ENCODE measurements at places on chromosomes 5 and 9.

GRCh38 chr9:108300306-108301287 is 555.2 kb downstream of the ACTL7B start:
- peak; percentile 34 for DNase-seq

DNA sequence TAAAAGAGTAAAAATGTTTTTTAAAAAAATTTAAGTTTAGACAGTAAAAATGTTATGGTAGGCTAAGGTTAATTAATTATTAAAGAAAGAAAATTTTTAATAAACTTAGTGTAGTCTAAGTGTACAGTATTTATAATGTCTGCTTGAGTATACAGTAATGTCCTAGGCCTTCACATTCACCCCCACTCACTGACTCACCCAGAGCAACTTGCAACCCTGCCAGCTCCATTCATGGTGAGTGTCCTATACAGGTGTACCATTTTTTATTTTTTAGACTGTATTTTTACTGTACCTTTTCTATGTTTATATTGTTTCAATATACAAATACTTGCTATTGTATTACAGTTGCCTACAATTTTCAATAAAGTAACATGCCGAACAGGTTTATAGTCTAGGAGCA is 234.1 kb downstream of the AUH start:
- DNase-seq, result no peak

GRCh38 chr9:37390759-37391158 is 31.7 kb upstream of the GRHPR start:
- peak; percentile 63 for DNase-seq

DNA sequence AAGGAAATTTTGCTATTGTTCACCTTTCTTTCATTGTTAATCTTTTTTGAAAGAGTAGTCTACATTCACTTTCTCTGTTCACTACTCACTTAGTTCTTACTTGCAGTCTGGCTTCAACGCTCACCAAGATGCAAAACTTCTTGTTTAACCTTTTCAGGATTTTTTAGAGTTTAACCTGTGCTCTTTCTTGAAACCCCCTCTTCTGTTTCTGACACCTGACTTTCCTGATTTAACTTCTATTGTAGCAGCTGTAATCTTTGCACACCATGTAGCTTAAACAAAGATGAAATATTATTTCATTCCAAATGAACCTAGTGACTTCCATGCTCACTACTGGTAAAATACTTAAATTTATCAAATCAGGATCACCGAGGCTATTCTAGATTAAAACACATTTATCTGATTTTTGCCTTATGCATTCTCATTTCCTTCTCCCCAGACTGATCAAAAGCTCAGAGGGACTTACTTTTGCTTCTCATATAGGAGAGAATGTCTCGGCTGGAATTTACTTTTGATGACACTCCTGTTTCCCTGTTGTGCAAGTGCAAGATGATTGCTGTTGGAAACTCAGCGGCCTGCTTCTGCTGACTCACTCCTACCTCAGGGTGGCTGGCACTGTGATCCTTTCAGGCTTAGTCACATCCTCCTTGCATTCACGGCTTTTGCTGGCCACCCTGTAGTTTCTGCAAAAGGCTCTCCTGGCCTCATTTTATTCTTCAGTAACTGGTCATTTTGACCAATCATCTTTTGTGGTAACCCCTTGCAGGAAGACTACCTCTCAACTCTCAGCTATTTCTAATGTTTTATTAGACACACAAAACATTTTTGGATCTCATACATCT is 109.3 kb upstream of the IFNE start:
- no peak for DNase-seq

DNA sequence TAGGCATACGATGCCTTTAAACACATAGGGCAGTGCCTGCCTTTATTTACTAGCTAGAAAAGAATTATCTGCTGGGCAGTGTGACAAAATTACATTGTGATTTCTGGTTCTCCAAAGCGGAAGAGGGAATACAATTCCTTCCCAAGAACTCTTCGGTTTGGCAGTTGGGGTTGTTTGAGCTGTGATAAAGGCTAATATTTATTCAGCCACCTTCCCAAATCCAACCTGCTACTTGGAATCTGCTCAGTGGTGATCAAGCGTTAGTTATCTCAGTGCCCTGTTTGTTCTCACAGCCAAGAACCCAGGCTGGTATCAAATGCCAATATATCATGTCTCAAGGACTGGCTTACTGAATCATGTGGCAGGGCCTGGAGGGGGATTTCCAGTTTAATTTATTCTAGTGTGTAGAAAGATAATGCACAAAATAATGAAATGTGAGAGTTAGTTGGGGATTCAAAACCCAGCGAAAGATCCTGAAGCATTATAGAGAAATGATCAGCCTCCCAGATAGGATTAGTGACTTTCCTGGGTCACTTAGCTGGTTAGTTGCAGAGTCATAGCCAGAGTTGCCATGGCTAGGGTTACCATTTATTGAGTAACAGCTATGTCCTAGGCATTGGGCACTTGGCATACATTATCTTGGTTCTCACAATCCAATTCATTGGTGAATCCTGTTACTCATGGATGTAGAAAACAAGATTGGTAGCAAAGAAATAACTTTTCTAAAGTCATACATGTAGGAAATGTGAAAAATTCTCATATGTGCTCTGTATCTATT is 457.0 kb upstream of the KLF4 start:
- DNase-seq, result no peak

GRCh38 chr9:35660966-35661415 is 2.9 kb downstream of the CCDC107 start:
- DNase-seq, result no peak

DNA sequence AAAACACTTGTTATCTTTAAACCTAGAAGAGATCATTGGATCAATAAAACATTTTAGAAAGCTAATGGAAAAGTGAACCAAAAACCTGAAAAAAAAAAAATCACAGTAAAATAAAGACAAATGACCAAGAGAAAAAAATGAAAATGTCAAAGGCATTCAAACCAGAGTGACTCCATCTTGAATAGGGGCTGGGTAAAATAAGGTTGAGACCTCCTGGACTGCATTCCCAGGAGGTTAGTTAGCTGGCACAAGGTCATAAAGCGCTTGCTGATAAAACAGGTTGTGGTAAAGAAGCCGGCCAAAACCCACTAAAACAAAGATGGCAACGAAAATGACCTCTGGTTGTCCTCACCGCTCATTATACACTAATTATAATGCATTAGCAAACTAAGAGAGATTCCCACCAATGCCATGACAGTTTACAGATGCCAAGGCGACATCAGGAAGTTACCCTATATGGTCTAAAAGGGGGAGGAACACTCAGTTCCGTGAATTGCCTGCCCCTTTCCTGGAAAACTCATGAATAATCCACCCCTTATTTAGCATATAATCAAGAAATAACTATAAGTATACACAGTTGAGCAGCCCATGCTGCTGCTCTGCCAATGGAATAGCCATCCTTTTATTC is 116.7 kb upstream of the NEK6 start:
- DNase-seq, result no peak

- DNase-seq, result no peak
Measured at GRCh38 chr5:143569213-143569701, 165.8 kb upstream of the NR3C1 start.

Data from erythroblast (primary cell).